ENCODE measurements at places on chromosomes 1 and 21.
A peak's percentile ranks its signal among the peaks of the same experiment; 100 is the strongest.

DNA sequence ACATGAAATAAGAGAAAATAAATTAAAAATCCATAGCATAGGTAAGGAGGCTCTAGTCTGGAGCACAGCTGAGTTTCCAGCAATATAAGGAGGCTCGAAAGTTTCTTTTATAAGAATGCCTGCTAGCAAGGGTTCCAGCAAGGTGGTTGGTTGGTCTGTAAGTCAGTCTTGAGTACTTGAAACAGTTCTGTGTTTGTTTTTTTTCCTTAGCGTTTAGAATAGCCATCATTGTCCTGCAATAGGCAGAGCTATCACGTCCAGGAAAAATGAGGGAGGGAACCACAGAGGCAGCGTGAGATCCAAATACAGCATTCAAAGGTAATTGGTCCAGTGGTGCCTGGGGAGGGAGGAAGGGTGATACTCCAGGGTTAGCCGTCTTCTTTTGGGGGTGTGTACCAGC, 8.4 kb downstream of the UBE2Q1 start:
- DNase-seq = no peak

GRCh38 chr1:243447347-243447746, 191.5 kb downstream of the SDCCAG8 start:
- DNase-seq = peak; percentile 83

- DNase-seq = no peak
Observed at GRCh38 chr1:52413410-52413989, 9.1 kb downstream of the PRPF38A start.

- no peak for DNase-seq
Observed at GRCh38 chr1:211372463-211372862, 45.8 kb downstream of the TRAF5 start.

DNA sequence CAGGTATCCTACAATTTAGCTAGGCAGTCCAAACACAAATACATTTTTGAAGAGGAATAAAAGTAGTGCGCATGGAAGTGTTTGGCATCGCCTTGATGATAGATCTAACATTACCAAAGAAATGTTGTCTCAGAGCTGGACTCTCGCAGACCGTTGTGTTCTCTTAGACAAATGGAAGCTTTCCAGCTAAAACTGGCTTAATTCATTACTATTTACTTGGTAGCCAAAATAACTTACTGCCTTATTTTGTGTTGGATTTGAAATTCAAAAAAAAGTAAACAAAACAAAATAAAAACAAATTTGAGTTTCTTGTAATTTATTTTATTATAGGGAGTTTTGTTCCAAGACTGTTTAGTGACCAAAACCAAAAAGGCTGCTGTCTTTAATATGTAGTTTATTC, 51.6 kb downstream of the PDE4B start:
- no peak for DNase-seq

DNA sequence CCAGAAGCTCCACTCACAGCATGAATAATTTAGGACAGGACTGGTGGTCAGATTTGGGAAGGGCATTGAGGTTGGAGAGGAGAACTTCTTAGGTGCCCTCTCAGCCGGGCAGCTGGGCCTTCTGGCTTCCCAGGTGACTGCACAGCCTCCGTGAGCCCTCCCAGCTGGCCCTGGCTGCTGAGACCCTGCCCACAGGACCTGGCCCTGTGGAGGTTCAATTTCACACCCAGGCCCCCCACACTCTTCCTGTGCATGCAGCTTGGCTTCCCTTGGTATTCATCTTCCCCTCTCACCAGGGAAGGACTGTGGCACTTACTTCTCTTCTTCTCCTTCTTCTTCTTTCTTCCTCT, 50.6 kb downstream of the NDUFS5 start:
- no peak for DNase-seq

DNA sequence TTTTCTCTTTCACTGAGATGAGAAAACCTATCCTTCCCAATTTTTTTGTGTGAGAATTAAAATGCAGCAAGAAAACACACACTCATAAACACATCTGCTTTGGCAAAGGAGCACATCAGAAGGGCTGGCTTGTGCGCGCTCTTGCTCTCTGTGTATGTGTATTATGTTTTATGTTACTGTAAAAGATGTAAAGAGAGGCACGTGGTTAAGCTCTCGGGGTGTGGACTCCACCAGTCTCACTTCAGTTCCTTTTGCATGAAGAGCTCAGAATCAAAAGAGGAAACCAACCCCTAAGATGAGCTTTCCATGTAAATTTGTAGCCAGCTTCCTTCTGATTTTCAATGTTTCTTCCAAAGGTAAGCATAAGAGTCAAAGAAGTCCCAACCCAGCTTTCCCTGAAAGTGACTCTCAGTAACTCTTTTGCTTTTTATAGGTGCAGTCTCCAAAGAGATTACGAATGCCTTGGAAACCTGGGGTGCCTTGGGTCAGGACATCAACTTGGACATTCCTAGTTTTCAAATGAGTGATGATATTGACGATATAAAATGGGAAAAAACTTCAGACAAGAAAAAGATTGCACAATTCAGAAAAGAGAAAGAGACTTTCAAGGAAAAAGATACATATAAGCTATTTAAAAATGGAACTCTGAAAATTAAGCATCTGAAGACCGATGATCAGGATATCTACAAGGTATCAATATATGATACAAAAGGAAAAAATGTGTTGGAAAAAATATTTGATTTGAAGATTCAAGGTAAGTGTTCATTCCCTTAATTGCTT, at the start of gene CD2:
TSS of gene CD2 (plus strand) at position 233 of the 780 bp plus-strand sequence. CDS start at position 296, 63 bp downstream.
- no peak for DNase-seq

DNA sequence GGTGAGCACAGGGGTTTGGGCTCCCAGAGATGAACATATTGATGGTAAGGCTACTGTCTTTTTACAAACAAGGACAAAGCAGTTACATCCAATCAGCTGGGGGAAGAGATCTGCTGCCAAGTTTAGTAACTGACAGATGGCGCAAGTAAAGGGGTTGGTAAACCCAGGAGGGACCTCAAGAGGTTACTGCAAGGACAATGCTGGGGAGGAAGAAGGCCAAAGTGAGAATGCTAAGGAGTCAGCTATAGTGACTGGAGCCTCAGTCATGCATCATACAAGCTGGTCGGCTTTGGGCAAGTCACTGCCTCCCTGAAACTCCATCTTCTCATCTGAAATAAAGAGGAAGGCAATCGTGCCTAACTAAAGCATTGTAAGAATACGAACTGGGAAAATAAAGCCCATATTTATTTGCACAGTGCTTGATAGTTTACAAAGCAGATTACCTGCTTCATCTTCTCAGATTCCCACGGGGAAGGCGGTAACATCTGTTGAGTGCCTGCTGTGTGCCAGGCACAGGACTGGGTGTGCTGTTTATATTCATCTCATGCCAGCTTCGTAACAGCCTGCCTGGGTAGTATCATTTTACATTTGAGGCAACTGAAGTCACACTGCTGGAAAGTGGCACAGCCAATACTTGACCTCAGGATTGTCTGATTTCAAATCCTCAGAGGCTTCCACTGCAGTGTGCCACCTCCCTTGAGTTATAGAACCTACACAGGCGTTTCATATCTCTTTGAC, 114.8 kb downstream of the BEND5 start:
- no peak for DNase-seq

- DNase-seq = no peak
Observed at GRCh38 chr1:93000291-93000690, 39.0 kb upstream of the DIPK1A start.

DNA sequence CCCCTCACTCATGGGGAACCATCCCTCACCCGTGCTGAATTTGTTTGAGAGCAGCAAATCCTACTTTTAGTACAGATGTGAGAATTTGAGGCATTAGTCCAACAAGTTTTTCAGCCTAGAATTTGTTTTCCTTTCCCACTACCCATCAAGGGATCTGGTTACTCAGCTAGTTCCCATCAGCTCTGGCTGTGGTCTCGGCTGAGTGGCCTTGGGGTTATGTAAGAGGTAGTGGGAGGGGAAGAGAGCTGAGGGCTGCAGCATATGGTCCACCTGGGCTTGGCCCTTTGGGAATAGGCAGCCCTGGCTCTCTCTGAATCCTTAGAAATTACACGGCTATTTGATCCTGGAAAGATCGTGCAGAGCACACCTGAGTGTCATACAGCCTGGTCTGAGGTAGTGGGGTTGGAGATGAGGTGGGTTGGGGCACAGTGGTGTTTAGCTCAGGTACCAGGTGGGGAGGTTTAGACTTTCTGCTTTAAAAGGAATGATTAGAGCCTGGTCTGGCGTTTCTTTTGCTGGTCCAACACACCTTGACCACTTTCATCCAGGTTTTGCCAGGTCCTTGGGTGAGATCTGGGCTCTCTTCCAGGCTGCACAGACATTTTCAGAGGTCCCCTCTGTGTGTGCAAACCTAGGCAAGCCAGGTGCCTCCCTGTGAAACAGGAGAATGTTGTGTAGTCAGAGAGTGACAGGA, 4.2 kb downstream of the GSTM4 start:
- no peak for DNase-seq

DNA sequence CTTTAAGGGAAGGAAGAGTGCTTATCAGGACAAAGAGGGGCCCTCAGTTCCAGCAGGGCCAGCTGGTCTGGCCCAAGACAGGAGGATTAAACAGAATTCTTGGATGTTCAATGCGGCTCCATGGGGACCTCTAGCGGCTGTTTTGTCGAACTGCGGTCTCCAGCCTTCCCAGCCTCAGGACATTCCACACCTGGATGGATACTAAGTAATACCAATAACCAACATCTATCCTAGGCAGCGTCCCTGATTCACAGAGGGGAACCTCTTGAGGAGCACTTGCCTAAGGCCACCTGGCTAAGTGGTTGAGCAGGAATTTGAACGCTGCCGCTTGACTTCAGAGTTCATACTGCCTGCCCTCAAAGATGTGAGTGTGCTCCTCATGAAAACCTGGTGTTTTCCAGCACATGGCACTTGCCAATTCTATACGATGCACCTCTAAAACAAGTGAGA, 15.5 kb upstream of the CD247 start:
- DNase-seq = peak; percentile 71

DNA sequence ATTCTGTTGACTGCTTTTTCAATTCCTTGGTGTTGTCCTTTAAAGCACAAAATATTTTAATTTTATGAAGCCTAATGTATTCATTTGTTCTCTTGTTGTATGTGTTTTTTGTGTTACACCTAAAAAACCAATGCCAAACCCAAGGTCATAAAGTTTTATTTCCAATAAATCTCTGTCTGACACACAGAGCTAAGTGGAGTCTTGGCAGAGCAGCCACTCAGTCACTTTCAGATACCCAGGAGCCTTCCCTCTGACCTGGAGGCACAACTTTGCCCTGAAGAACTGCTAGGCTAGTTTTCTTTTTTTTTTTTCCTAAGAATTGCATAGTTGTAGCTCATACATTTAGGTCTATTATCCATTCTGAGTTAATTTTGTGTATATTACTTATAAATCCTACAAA, 71.2 kb upstream of the BCL9 start:
- no peak for DNase-seq

DNA sequence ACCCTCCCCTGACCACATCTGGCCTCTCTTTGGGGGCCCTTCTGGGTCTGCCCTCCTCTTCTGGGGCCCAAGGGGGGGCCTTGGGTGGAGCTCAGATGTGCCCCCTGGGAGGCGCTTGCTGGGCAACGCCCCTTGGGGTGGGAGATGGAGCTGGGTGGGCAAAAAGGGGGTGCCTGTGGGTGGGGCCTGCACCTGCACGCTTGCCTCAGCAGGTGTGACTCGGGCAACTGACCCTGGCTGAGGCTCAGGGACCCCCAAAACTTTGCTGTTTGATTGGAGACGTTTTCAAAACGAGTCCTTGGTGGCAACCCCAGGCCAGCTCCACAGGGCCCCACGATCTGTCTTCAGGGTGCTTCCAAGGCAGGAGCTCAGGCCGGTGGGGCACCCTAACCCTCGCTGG, 105.3 kb downstream of the SIK1 start:
- DNase-seq = no peak

- DNase-seq = no peak
Observed at GRCh38 chr1:114156538-114157274, 3.0 kb upstream of the SYT6 start.

DNA sequence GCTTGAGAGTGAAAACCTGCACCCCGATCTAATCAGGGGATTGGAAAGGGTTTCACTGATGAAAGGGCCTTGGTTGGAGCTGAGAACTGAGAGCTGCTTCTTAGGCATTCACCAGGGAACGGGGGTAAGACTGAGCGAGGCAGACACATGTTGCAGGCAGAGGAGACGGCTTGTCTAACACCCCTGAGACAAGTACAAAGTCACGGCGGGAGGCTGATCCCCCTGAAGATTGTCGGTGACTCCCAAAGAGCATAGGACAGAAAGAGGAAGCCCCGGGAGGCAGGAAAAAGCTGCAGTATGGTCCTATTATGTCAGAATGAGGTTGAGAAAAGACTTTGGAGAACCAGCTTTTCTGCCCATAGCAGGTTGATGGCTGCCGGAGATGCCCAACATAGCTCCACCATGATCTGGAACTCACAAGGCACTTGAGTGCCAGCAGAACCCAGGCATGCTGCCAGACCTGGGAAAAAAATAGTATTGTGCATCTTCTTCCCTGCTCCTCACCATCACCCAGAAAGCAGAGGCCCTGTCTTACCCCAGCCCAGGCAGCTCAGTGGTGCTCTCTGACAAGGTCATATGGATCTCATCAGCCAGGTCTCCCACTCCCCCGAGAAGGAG, 463.9 kb upstream of the PROX1 start:
- no peak for DNase-seq

GRCh38 chr21:35597750-35598339, 462.5 kb downstream of the SETD4 start:
- no peak for DNase-seq

GRCh38 chr21:37558676-37559211, 192.2 kb downstream of the DYRK1A start:
- DNase-seq = no peak

GRCh38 chr1:58035523-58035922, 511.0 kb downstream of the OMA1 start:
- DNase-seq = peak; percentile 3

- DNase-seq = no peak
Observed at GRCh38 chr1:221812905-221813597, 71.2 kb upstream of the DUSP10 start.

- DNase-seq = peak; percentile 99
Observed at GRCh38 chr21:33976082-33977016, 60.7 kb upstream of the ATP5PO start.

GRCh38 chr1:166836733-166837132, 2.5 kb upstream of the POGK start:
- DNase-seq = no peak

DNA sequence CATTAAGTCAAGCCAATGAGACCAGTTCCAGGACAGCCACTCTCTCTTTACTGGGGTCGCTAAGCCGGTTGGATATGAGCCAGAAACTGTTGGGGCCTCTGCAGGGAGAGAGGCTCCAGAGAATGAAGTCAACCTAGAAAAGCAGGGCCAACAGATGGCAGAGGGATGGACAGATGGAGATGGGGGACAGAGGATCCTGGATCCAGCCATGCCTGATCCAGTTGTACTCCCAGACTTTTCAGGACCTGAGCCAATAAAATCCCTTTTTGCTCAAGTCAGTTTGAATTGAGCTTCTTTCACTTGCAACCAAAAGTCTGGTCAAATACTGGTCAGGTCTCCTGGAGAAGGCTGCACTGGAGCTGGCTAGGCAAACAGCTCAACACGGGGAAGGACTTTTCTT, 2.2 kb downstream of the DHCR24 start:
- DNase-seq = no peak

DNA sequence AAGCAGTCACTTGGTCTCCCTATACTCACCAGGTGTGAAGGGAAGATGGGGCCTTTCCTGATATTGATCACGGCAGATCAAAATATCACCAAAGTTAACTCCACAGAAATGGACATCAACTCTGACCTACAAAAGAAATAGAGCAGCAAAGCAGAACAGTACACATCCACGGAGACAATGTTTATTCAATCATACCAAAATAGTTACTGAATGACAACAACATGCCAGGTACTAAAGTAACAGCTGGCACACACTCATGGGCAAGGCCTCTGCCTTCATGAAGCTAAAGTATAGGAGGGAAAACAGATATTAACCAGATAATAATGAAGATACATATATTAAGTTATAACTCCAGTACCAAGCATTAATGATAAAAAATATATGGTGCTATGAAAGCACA, 59.2 kb upstream of the RASAL2 start:
- no peak for DNase-seq

- no peak for DNase-seq
Observed at GRCh38 chr1:110722807-110723206, 48.1 kb upstream of the KCNA3 start.
